GM23248 (cell line): ENCODE measurements at places on chromosomes 16 and 17. TPM values are rescaled to one million over a fixed set of nuclear protein-coding genes. Genes with fewer than 3 reads are reported as not detected.

GRCh38 chr16:2663553-2664546 lies 18.5 kb upstream of the KCTD5 start:
- H3K4me3 ChIP-seq, result no peak overlapping the region
- H3K4me1 ChIP-seq, result peaks cover 10% of the 10 kb centered on the region; the same call in 1 of the 2 replicates
- peak; percentile 71 for DNase-seq
- no peaks in the 10 kb centered on the region for H3K27me3 ChIP-seq

- no peaks in the 10 kb centered on the region for H3K4me1 ChIP-seq
- H3K27ac ChIP-seq, result no peak overlapping the region
- H3K27me3 ChIP-seq, result peaks cover 6% of the 10 kb centered on the region
- no peaks in the 10 kb centered on the region for H3K36me3 ChIP-seq
These were observed 5.3 kb upstream of the EPN3 start for GRCh38 chr17:50527155-50527762.

The HS3ST3A1 gene
- 39.2 and 39.5 TPM in 2 replicates for polyA plus RNA-seq

- no peak for DNase-seq
- H3K4me1 ChIP-seq, result no peaks in the 10 kb centered on the region
- no peak overlapping the region for H3K27ac ChIP-seq
- H3K4me3 ChIP-seq, result no peak overlapping the region
- no peaks in the 10 kb centered on the region for H3K36me3 ChIP-seq
These were observed 101.5 kb downstream of the STXBP4 start for GRCh38 chr17:55069983-55070529.

The CCT6B gene
- polyA plus RNA-seq, result 3.8 and 4.6 TPM in 2 replicates

- DNase-seq, result no peak
- no peaks in the 10 kb centered on the region for H3K27me3 ChIP-seq
- H3K4me3 ChIP-seq, result no peak overlapping the region
- peaks cover 6% of the 10 kb centered on the region for H3K4me1 ChIP-seq
- no peak overlapping the region for H3K27ac ChIP-seq
These were observed 2.0 kb downstream of the GPS1 start for GRCh38 chr17:82053556-82054263.

The ARHGAP44 gene
- 0.33 and 0.57 TPM in 2 replicates for polyA plus RNA-seq

DNA sequence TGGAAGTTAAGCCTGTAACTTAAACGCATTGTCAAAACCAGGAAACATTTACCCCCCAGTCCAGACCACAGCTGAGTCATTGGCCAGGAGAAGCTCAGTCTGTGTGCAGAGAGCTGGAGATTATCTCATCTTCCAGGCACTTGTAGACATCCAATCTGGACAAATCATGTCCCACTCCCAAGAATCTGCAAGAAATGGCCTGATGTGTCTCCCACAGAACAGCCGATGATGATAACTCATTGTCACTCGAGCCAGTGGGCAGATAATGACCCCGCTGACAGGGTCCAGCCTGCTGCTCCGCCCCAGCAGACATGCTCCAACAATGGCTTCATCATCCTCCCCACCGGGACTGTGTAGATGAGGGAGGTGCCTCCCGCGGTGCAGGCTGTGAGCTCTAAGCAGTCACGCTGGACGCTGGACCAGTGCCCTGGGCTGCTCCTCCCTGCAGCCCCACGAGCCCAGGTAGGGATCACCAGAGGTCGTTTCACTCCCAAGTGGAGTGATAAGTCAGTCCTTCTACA lies 322.5 kb downstream of the C16orf95 start:
- H3K4me3 ChIP-seq, result peak overlapping the region; percentile 51
- peaks cover 19% of the 10 kb centered on the region for H3K4me1 ChIP-seq
- peaks cover 9% of the 10 kb centered on the region for H3K27me3 ChIP-seq
- no peaks in the 10 kb centered on the region for H3K36me3 ChIP-seq
- peak overlapping the region; percentile 28; the same call in 1 of the 2 replicates for H3K27ac ChIP-seq
- DNase-seq, result peak; percentile 92

The HSD11B2 gene
- 0.19 and 0.36 TPM in 2 replicates for polyA plus RNA-seq

DNA sequence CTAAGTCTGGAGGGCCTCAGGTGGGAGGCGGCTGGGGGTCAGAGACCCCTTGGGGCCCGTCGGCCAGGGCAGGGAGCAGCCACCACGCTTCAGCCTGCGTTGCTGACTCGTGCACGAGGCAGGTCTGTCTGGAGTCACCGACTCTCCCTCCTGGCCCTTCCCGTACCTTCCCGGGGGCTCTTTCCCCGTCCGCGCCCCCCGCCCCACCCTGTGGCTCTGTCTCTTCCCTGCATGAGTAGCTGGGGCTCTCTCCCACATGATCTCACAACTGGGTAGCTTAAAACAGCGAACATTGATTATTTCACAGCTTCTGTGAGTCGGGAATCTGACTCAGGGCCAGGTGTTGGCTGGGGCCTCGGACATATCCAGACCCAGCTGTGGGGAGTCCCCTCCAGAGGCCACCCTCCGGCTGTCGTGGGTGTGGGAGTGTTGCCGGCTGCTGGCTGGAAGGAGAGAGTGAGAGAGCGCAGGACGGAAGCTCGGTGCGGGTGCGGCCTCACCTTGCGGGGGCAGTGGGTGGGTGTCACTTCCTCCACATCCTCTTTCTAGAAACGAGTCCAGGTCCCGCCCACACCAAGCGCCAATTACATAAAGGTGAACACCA lies 17.3 kb downstream of the BAHCC1 start:
- no peaks in the 10 kb centered on the region for H3K36me3 ChIP-seq
- H3K27ac ChIP-seq, result no peak overlapping the region
- H3K27me3 ChIP-seq, result no peaks in the 10 kb centered on the region
- no peak overlapping the region for H3K4me3 ChIP-seq
- DNase-seq, result no peak
- peaks cover 1% of the 10 kb centered on the region; the same call in 1 of the 2 replicates for H3K4me1 ChIP-seq

- no peaks in the 10 kb centered on the region; the same call in 1 of the 2 replicates for H3K36me3 ChIP-seq
- no peak overlapping the region for H3K4me3 ChIP-seq
- no peaks in the 10 kb centered on the region for H3K27me3 ChIP-seq
- peaks cover 10% of the 10 kb centered on the region for H3K4me1 ChIP-seq
- DNase-seq, result no peak
These were observed 11.8 kb downstream of the GGA3 start for GRCh38 chr17:75249564-75249963.

- H3K4me1 ChIP-seq, result peaks cover 26% of the 10 kb centered on the region
- H3K36me3 ChIP-seq, result peaks cover 67% of the 10 kb centered on the region
- no peak overlapping the region for H3K27ac ChIP-seq
- H3K4me3 ChIP-seq, result no peak overlapping the region
- H3K27me3 ChIP-seq, result no peaks in the 10 kb centered on the region
- DNase-seq, result no peak
These were observed 67.4 kb downstream of the CDH11 start for GRCh38 chr16:65054457-65054856.

- no peak overlapping the region for H3K27ac ChIP-seq
- H3K36me3 ChIP-seq, result no peaks in the 10 kb centered on the region
- no peak overlapping the region; the same call in 1 of the 2 replicates for H3K4me3 ChIP-seq
- H3K27me3 ChIP-seq, result no peaks in the 10 kb centered on the region
- peaks cover 17% of the 10 kb centered on the region for H3K4me1 ChIP-seq
- peak; percentile 61 for DNase-seq
These were observed 500.2 kb downstream of the CDH11 start for GRCh38 chr16:64621616-64622015.

The ASPSCR1 gene
- 20.6 and 22.6 TPM in 2 replicates for polyA plus RNA-seq

The MRPL58 gene
- polyA plus RNA-seq, result 41.5 TPM in 2 replicates

GRCh38 chr17:53499277-53499676 lies 323.4 kb upstream of the KIF2B start:
- no peaks in the 10 kb centered on the region for H3K4me1 ChIP-seq
- no peak overlapping the region for H3K27ac ChIP-seq
- DNase-seq, result no peak
- H3K4me3 ChIP-seq, result no peak overlapping the region

The CHAD gene
- not detected in 2 replicates for polyA plus RNA-seq

The KRTAP1-1 gene
- polyA plus RNA-seq, result 2.6 and 3.3 TPM in 2 replicates

DNA sequence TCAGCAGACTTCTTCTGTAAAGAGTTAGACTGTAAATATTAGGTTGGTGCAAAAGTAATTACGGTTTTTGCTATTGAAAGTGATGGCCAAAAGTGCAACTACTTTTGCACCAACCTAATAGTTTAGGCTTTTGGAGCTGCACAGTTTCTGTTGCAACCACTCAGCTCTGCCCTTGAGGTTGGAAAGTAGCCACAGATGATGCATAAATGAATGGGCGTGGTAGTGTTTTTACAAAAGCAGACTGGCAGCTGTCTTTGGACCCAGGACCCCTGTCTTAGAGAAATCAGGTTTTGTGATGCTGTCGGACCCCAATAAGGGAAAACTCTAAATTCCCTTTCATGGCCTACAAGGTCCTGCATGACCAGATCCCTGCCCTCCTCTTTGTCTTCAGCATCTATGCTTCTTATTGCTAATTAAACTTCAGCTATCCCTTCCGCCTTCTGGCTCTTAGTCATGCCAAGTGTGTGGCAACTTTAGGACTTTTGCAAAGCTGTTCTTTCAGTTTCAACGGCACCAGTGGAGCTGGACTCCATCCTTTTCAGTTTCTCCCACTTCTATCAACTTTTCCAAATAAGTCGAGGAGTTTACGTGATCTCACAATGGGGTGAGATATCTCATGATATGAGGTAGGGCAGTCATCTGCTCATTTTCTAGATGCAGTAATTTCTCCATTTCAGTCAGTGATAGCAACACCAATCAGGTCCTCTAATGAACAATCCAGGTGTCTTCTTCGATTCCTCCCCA lies 232.3 kb downstream of the XYLT1 start:
- no peaks in the 10 kb centered on the region for H3K27me3 ChIP-seq
- H3K4me1 ChIP-seq, result no peaks in the 10 kb centered on the region
- no peak overlapping the region for H3K27ac ChIP-seq
- peak; percentile 59 for DNase-seq
- H3K36me3 ChIP-seq, result peaks cover 10% of the 10 kb centered on the region

The OSBPL7 gene
- 1.4 and 2.0 TPM in 2 replicates for polyA plus RNA-seq

DNA sequence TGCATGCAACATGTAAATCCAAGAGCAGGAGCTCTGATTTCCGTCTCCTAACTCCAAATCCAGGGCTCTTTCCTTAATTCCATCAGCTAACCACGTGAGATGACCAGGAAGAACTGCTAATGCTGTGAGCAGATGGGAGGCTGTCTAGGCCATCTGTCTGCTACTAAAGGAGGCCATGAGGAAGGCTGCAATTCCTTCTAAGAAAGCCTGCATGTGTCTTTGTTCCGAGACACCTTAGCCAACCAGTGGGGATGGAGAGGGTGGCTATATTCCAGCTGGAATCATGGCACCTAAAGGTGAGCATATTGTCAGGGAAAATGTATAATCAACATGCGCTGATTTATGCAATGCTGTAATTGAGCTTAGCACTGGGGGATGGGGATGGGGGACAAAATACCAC lies 267.2 kb upstream of the CDH5 start:
- H3K27me3 ChIP-seq, result no peaks in the 10 kb centered on the region
- H3K27ac ChIP-seq, result no peak overlapping the region
- peaks cover 18% of the 10 kb centered on the region for H3K4me1 ChIP-seq
- DNase-seq, result no peak
- H3K36me3 ChIP-seq, result no peaks in the 10 kb centered on the region

- peaks cover 22% of the 10 kb centered on the region; the same call in 1 of the 2 replicates for H3K4me1 ChIP-seq
- peak overlapping the region; percentile 80 for H3K4me3 ChIP-seq
- H3K36me3 ChIP-seq, result no peaks in the 10 kb centered on the region
- peak; percentile 94 for DNase-seq
- peak overlapping the region; percentile 97 for H3K27ac ChIP-seq
These were observed 593 bp upstream of the HEXIM1 start for GRCh38 chr17:45147581-45148182.

GRCh38 chr17:17159571-17159970 lies 46.6 kb downstream of the PLD6 start:
- no peak overlapping the region for H3K27ac ChIP-seq
- H3K4me1 ChIP-seq, result peaks cover 21% of the 10 kb centered on the region
- H3K36me3 ChIP-seq, result peaks cover 60% of the 10 kb centered on the region

The EPX gene
- polyA plus RNA-seq, result not detected in 2 replicates

The GUCY2D gene
- polyA plus RNA-seq, result 0.05 TPM in 1 of 2 replicates, not detected in the other

The WNT3 gene
- 1.7 and 2.1 TPM in 2 replicates for polyA plus RNA-seq

GRCh38 chr16:79810449-79811189 lies 210.1 kb upstream of the MAF start:
- no peak overlapping the region for H3K4me3 ChIP-seq
- no peak for DNase-seq
- no peak overlapping the region for H3K27ac ChIP-seq
- H3K4me1 ChIP-seq, result no peaks in the 10 kb centered on the region
- H3K36me3 ChIP-seq, result no peaks in the 10 kb centered on the region

DNA sequence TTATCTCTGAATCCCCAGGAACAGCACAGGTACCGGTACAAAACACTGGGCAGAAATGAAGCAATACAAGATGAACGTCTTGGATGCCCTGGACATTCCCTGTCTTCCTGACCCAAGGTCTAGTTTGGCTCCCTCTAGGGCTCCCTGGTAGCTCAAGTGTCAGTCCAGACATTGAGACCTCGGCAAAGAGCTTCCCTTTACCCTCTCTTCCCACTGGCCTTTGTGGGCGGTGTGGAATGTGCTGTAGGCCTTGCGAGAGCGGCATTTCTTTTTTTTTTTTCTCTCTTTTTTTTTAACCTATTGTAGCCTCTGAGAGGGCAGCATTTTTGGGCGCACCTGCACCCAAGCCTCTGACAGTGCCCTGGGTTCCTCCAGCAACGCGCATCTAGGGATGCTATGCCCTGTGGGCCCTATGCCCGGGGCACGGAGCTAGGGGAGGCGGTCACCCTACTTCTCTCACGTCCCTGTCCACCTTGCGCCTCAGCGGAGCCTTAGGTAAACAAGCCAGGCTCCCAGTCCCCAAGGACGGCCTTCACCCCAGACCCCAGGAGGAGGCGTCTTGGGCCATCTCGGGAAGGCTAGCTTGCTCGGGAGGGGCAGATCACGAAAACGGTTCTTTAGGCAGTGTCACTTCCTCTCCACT lies 1.2 kb upstream of the NFATC3 start:
- peaks cover 18% of the 10 kb centered on the region for H3K4me1 ChIP-seq
- no peaks in the 10 kb centered on the region for H3K27me3 ChIP-seq
- peak overlapping the region; percentile 95 for H3K4me3 ChIP-seq
- H3K27ac ChIP-seq, result peak overlapping the region; percentile 56
- no peaks in the 10 kb centered on the region for H3K36me3 ChIP-seq

The CXCL16 gene
- polyA plus RNA-seq, result 4.1 TPM in 2 replicates

The MPP2 gene
- 3.8 and 4.1 TPM in 2 replicates for polyA plus RNA-seq

The RAD51D gene
- polyA plus RNA-seq, result 7.7 and 8.0 TPM in 2 replicates

The CHST6 gene
- polyA plus RNA-seq, result 0.10 and 0.20 TPM in 2 replicates

- DNase-seq, result no peak
- H3K4me3 ChIP-seq, result peak overlapping the region; percentile 95
- H3K27ac ChIP-seq, result no peak overlapping the region
- H3K36me3 ChIP-seq, result no peaks in the 10 kb centered on the region
- H3K27me3 ChIP-seq, result no peaks in the 10 kb centered on the region; the same call in 1 of the 2 replicates
These were observed 7.6 kb upstream of the PPP1R1B start for GRCh38 chr17:39618956-39619785.

DNA sequence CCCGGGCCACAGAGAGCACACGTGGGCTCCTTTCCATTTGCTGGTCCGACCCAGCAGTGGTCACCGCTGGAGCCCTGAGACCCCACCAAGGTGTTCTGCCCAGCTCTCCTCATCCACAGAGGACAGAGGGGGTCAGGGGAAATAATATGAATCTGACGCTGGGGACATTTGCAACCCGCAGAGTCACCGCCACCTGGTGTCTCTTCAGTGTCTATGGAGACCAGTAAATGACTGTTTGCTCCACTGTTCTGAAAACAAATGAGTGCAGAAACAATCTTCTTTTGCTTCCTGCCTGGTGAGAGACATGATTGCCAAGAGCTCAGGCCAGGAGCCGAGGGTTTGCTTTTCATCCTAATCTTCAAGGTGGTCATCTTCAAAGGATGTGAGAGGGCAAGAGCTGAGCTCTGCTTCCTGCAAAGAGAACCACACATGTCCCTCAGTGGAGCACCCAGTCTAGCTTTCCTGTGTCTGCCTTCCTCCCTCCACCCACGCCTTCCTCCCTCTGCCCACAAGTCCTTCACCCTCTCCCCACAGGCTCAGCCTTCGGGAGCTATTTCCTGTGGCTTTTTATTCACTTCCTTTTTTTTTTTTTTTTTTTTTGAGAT lies 14.7 kb upstream of the KLHDC4 start:
- H3K27ac ChIP-seq, result no peak overlapping the region
- DNase-seq, result peak; percentile 25
- H3K4me3 ChIP-seq, result no peak overlapping the region
- H3K4me1 ChIP-seq, result peaks cover 28% of the 10 kb centered on the region

The SLC52A1 gene
- polyA plus RNA-seq, result not detected in 2 replicates
